ENCODE measurements at places on chromosomes 6 and 20.

DNA sequence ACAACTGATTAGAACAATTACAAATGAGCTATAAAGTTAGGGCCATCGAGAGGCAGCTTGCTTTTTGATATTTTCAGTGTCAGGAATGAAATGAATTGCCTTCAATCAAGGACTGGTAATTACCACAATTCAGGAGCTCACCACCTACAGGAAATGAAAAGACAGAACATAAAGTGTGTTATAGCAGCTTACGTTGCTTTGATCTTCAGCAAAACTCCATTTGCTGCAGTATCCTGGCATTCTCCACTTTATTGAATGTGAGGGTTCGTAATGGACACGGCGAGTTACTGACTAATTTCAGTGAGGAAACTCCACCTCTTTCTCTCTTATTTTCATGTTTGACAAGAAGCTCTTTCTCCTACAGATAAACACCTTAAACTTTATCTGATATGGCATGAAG, 440.0 kb upstream of the HSF2 start:
- no peak for DNase-seq

GRCh38 chr6:120230008-120230407, 880.4 kb upstream of the MAN1A1 start:
- DNase-seq, result no peak

- DNase-seq, result peak; percentile 64
Observed at GRCh38 chr6:155483858-155484257, 28.2 kb upstream of the NOX3 start.

- DNase-seq, result no peak
Observed at GRCh38 chr20:58497724-58498469, 17.3 kb downstream of the APCDD1L start.

DNA sequence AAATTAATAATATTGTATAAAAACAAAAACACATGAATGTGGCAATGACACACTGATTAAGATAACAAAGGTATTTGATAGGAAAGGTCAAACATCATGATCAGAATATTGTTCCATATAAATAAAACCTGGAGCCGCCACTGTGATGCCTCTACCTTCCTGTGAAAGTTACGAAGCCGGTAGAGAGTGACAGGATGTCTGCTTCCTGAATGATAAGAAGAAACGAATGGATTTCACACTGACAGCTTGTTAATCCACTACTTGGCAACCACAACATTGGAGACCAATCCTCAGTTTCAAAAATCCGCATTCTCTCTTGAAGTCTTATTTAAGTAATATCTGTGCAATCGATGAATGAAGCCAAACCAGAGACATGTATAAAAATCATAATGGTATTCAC, 315.1 kb downstream of the HDGFL1 start:
- DNase-seq, result no peak

GRCh38 chr6:131387562-131388447, 185.2 kb upstream of the ARG1 start:
- no peak for DNase-seq

DNA sequence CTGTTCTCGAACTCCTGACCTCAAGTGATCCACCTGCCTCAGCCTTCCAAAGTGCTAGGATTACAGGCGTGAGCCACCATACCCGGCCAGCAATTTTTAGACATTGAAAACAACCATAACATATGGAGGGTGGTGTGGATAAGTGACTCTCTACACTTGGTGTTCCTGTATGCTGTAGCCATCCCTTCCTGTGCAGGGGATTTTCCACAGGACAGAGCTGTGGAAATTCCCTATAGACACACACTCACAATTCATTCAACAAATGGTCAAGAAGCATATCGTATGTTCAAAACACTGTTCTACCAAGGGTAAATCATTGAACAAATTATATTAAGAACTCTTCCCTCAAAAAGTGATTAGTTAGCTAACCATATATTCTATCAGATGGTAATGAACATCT, 6.3 kb downstream of the BTN2A1 start:
- no peak for DNase-seq

DNA sequence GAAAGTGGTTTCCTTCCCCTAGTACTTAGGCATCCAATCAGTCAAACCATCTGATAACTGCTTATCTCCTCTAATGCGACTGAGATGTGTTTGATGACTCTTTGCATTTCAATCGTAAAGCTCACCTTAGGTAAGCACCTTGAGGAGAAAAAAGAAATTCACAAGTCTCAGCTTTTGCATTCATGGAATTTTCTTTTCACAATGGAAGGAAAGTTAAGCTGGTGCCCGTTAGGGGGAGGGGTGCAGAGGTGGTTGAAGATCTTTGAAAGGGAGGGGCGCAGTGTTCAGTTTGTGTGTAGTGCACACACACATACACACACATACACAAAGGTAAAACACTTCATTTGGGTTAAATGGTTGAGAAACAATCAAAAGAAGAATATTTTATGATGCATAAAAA, 87.1 kb upstream of the SALL4 start:
- DNase-seq, result no peak

- no peak for DNase-seq
Observed at GRCh38 chr6:24274441-24275083, 83.3 kb downstream of the DCDC2 start.

- DNase-seq, result no peak
Observed at GRCh38 chr6:449057-449430, 57.5 kb downstream of the IRF4 start.

DNA sequence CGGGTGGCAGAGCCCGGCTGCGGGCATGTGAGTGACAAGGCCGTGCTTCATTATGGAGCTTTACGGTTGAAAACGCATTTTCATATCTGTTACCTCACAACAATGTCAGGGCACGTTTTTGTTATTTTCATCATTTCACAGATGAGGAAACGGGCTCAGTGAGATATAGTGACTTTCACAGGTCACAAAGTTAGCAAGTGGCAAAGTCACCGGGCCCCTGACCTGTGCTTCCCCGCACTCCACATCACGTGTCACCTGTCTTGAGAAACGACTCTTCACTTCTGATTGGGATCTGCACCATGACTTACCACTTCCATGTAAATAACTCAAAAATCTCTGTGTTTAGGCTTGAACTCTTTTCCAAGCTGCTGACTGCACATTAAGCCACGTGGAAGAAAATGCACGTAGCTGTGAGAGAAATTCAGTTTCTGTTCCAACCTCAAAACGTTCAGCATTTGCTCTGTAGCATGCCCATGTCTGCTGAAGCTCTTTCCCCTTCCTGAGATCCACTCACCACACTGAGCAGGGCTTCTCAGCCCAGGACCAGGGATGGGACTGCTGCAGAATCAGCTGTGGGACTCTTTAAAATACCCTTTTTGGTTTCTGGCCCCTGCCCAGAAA, 107.2 kb downstream of the ARMC2 start:
- no peak for DNase-seq

DNA sequence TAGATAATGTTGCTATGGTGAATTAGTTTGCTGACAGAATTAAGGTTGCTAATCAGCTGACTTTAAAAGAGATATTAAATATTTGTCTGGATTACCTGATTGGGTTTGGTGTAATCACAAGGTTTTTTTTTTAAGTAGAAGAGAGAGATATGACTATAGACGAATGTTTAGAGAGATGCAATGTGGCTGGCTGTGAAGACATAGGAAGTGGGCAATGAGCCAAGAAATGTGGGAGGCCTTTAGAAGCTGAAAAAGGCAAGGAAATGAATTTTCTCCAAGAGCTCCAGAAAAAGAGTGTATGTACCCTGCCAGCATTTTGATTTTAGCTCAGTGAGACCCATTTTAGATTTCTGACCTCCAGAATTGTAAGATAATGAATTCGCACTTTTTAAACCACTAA, 598.3 kb downstream of the PKHD1 start:
- DNase-seq, result no peak

DNA sequence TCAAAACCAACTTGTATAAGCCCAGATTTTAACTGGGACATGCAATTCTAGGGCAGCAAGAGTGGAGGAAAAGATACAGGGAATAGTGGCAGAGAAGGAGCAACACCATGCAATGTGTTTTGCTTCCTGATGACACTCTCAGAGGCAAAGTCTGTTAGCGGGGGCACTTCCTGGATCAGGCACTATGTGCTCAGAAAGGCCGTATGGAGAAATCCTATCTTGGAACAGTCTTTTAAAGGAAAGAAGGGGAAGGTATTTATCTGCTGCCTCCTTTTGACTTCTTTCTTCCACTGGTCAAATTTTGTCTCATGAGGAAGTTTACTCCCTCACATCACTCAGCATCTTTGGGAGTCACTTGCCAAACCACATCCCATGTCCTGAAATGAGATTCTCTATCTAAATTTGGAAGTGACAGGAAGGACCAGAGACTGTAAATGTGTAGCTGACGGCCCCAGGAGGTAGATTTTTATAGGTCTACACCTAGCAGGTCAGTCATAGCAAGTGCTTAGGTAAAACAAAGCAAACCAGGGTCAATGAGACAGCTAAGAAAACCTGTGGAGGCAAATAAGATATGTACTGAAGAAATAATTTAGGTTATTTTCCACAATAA, 91.7 kb upstream of the ELOVL5 start:
- DNase-seq, result no peak

DNA sequence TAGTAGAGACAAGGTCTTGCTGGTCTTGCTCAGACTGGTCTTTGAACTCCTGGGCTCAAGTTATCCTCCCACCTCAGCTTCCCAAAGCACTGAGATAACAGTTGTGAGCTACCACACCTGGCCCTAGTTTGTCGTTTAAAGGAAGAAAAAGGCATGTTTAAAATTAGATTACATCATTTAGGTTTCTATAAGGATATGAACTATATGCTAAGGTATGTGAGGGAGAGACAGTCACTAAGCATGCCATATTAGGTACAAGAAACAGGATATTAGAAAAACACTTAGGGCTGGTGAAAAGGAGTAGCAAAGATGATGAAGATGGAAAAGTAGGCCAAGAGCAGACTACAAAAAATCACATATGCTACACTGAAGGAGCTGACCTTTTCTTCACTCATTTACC, 106.4 kb downstream of the ASCC3 start:
- peak; percentile 72 for DNase-seq

DNA sequence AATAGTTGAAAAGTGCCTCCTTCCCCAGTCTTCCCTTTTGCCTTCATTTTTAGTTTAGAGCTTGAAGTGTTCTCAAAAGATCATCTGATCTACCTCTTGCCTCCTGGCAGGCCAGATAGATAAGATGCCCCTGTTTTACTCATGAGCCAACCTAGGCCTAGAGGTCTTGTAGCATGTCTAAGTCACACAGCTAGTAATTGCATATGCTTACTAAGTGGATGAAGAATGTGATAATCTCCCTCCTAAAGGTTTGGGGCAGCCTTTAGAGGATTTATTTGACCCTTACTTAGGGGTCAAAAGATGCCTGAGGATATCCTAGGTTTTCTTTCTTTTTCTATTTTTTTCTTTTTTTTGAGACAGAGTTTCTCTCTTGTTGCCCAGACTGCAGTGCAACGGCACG, 2.1 kb downstream of the C6orf141 start:
- no peak for DNase-seq

GRCh38 chr6:90859612-90860011, 272.7 kb upstream of the MAP3K7 start:
- DNase-seq, result no peak

DNA sequence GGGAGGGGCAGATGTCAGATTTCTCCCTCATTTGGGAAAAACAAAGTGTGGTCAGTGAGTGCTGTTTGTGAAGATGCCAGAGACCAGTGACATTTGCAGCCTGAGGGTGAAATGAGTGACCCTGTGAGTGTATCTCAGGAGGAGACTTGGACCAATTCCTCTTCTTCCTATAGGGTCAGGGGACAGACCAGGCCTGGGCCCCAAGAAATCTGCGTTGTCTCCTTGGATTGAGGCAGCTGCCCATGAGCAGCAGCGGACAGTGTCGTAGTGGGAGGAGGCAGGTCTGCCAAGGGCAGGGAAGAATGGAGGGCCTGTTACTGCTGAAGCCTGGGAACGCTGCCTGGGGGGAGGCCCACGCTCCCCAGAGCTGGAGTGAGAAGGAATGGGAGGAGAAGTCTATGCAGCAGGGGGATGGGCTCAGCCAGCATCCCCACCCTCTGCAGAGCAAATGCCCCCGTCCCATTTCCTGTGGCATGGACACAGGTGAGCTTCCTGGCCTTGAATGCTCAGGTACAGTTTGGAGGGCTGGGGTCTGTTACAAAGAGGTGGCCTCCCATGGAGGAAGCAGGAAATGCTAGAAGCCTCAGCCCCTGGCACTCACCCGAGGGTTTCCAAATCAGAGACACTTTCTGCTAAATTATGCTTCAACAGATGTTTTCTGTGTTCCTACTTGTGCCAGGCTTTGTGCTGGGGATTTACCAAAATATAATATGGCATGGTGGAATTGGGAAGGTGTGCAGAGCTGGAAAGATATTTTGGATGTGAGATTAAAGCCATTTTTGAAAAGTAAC, 29.8 kb downstream of the DAAM2 start:
- DNase-seq, result no peak

- DNase-seq, result no peak
Observed at GRCh38 chr6:128343706-128344105, 176.7 kb downstream of the PTPRK start.

DNA sequence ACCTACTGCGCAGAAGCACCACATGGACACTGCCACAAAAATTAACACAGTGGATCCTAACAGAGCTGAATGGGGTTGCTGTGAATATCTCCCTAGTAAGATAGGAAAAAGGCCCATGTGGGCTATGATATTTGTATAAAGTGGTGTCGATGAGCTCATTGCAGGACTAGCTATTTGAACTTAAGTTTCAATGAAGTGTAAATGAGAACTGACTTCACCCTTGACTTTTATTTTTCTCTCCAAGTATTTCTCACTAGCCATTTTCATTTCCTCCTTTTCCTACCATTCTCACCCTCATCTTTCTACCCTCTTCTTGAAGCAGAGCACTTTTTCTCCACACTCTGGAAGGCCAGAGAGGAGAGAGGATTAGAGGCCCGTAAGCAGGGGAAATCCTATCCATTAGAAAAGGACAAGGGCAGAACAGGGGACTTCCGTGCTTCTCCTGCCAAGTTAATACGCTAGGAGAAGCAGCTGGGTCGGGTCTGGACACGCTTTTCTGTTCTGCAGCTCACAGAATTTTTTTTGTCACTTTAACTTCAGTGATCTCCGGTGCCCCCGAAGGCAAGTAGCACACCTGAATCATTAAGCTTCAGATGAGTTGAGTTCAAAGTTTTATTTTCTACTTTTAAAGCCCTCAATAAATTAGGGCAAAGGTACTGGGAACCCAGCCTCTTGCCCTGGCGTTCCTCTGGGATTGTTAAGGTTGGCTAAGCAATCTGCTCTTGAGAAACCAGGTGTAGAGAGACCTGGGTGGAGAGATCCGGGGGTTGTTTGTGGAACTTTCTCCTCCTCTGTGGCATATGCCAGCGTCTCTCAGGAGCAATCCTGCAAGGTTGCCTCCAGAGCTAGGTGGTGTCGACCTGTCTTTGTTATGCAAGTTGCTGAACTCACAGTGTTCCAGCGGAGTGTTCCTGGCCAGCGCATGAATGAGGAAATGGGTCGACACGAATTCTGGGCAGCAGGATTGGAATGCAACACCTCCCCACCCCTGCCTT, 56.2 kb upstream of the ARID1B start:
- no peak for DNase-seq

- DNase-seq, result no peak
Observed at GRCh38 chr6:162050579-162050978, 677.0 kb downstream of the PRKN start.

- no peak for DNase-seq
Observed at GRCh38 chr20:12535316-12535715, 473.5 kb upstream of the SPTLC3 start.
